CD4-positive, alpha-beta T cell treated with Interleukin-1 beta for 1 hour (primary cell): ENCODE measurements at places on chromosomes 7 and 10.

- DNase-seq: no peak
These were observed 63.4 kb upstream of the BET1 start for GRCh38 chr7:94067506-94067905.

DNA sequence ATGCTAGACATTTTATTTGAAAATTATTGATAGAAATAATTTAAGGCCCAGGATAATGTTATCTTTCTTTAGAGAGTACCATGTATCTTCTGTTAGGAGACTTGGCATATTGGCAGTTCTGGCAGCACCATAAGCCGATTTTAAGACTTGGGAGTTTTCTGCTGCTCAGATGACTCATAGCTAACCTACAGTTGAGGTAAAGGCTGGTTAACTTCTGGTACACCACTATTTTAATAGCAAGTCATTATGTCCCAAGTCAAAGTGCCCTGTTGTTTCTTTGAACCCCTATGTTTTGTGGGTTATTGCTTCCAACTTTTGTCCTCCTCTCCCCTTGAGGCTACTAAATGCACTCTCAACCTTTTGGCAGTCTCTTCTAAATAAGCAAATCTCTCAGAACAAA is 25.2 kb downstream of the ATRNL1 start:
- DNase-seq: no peak

DNA sequence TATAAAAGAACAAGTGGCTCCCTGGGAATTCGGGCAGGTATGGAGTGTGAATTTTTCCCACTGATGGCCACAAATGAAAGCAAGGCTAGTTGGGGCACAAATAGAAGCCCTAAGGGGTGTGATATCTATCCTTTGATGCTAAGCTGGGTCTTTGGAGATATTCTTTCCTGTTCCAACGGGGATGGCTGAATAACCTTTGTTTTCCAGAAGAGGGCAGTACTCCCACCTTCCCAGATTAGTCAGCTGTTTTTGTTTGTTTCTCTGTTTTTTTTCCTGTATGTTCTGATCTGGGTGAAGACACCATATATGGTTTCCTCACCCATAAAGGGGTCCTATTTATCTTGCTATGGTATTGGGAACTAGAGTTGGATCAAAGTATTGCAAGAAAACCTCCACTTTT is 947.7 kb upstream of the SORCS1 start:
- no peak for DNase-seq

DNA sequence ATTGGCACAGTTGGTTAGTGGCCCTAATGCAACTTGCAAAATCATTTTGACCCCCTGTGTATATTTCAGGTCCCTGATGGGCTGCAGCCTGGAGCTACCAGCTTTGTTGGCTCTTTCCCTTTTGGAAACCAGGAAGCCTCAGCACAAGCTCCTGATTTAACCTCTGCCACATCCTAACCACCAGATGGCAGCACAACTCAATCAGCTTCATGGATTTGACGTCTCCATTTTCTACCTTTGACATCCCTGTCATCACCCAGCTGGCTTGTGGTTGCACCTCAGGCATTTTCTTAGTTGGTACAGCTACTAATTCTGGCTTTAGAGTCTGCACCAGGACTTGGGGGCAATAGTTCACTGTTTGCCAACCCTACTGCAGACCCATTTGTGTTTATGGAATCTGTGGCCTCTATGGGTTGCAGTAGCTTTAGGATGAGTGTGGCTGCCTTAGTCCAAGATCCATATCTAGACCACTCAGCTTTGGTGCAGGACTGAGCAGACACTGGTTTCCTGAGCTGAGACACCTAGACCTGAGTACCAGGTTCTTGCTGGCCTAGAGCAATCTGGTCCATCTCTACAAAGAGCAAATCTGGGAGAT is 456.2 kb downstream of the REEP3 start:
- no peak for DNase-seq

DNA sequence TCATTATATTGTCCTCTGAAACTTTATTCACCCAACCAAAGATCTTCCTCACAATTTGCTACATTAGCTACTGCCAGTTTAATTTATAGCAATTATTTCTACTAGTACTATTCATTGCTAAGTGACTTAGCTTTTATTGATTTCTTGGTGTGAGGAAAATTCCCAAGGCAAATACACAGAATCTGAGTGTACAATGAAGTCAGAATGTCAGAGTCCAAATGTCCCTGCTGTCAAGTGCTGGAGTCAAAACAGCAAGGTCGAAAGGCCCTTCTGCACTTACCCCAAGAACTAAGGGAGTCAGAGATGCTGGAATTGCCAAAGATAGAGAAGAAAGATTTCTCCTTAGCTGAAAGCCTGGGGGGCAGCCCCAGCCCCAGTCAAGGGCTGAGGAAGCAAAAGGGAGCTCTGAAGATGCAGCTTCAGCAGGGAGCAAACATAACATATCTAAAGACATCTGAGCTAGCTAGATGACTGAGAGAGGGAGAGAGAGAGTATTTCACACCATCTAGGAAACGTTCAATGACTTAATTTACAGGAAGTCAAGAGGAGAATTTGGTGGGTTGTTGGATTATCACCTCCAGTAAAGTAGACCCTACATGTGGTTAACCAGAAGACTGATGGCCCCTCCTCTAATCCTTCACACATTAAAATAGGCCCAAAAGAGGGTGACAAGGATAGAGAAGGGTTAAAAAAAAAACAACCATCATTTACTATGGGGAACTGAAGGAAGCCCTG is 36.6 kb upstream of the SAMD8 start:
- DNase-seq: no peak

GRCh38 chr7:18278316-18278715 is 217.2 kb upstream of the HDAC9 start:
- DNase-seq: no peak
